ENCODE measurements at places on chromosomes 2 and 18. TPM values are rescaled to one million over a fixed set of nuclear protein-coding genes. Genes with fewer than 3 reads are reported as not detected.

Gene UGT1A5
- total RNA-seq, result 0.89 TPM

Gene ONECUT2
- total RNA-seq, result 0.11 TPM

Gene SCN2A
- total RNA-seq, result 0.20 TPM

Gene LONRF2
- total RNA-seq, result 16.5 TPM

DNA sequence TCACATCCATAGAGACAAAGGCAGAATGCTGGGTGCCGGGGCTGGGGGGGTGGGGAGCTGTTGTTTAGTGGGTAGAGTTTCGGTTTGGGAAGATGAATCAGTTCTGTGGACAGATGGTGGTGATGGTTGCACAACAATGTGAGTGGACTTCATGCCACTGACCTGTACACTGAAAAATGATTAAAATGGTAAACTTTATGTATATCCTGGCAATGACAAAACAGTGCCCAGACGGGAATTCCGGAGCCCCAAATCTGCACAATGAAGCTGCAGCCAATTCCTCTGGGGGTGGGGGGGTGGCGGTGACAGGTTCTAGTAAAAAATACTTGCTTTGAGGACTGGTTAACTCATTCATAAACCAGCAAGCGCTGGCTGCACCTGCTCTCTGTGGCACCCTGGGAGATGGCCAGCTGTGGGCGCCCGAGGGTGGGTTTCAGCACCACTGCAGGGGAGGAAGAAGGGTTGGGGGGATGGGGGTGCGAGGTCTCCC lies 81.8 kb upstream of the HPCAL1 start:
- H3K27me3 ChIP-seq, result no peaks in the 10 kb centered on the region
- no peaks in the 10 kb centered on the region for H3K4me1 ChIP-seq
- H3K36me3 ChIP-seq, result no peaks in the 10 kb centered on the region
- H3K4me3 ChIP-seq, result no peak overlapping the region

- no peak overlapping the region for H3K4me3 ChIP-seq
- H3K27ac ChIP-seq, result no peak overlapping the region
- H3K27me3 ChIP-seq, result no peaks in the 10 kb centered on the region
- no peaks in the 10 kb centered on the region for H3K36me3 ChIP-seq
- DNase-seq, result no peak
- H3K4me1 ChIP-seq, result peaks cover 3% of the 10 kb centered on the region
Measured at GRCh38 chr18:41324020-41324791, 630.8 kb upstream of the PIK3C3 start.

Measured in thyroid gland (tissue), 4 donors.